IMR-90 (cell line): ENCODE measurements at places on chromosomes 12 and 14. TPM values are rescaled to one million over a fixed set of nuclear protein-coding genes. Genes with fewer than 3 reads are reported as not detected.

The KRT78 gene
- not detected in 2 replicates for polyA plus RNA-seq

The APAF1 gene
- 8.3 and 10.9 TPM in 2 replicates for polyA plus RNA-seq

The GPR162 gene
- 6.0 and 7.8 TPM in 2 replicates for polyA plus RNA-seq

The ACYP1 gene
- 17.4 and 24.0 TPM in 2 replicates for polyA plus RNA-seq

The TTC9 gene
- 0.01 and 0.02 TPM in 2 replicates for polyA plus RNA-seq

The PRKD1 gene
- 12.2 and 14.2 TPM in 2 replicates for polyA plus RNA-seq

The TMEM179 gene
- not detected in 2 replicates for polyA plus RNA-seq

The IL31 gene
- not detected in 2 replicates for polyA plus RNA-seq

The JPH4 gene
- polyA plus RNA-seq = not detected in 2 replicates

The STYK1 gene
- 0.34 and 0.36 TPM in 2 replicates for polyA plus RNA-seq

The FLVCR2 gene
- 0.94 and 1.0 TPM in 2 replicates for polyA plus RNA-seq

The KLHDC1 gene
- 0.34 and 0.51 TPM in 2 replicates for polyA plus RNA-seq

The PPP1R1A gene
- polyA plus RNA-seq = not detected in 2 replicates

The GPRC5D gene
- not detected in 2 replicates for polyA plus RNA-seq

The GLIPR1L1 gene
- not detected in 2 replicates for polyA plus RNA-seq

The RASAL1 gene
- not detected in 2 replicates for polyA plus RNA-seq

The TAS2R9 gene
- not detected in 2 replicates for polyA plus RNA-seq

The TAS2R14 gene
- 1.1 and 1.6 TPM in 2 replicates for polyA plus RNA-seq

The TDRD9 gene
- 0.07 and 0.09 TPM in 2 replicates for polyA plus RNA-seq

The RFX4 gene
- polyA plus RNA-seq = not detected in 2 replicates

The KRT74 gene
- not detected in 2 replicates for polyA plus RNA-seq

The OR11G2 gene
- polyA plus RNA-seq = not detected in 2 replicates
